Upper lobe of right lung (tissue), 1 donor: ENCODE measurements at places on chromosomes 1 and 21. TPM values are rescaled to one million over a fixed set of nuclear protein-coding genes. Genes with fewer than 3 reads are reported as not detected.

DNA sequence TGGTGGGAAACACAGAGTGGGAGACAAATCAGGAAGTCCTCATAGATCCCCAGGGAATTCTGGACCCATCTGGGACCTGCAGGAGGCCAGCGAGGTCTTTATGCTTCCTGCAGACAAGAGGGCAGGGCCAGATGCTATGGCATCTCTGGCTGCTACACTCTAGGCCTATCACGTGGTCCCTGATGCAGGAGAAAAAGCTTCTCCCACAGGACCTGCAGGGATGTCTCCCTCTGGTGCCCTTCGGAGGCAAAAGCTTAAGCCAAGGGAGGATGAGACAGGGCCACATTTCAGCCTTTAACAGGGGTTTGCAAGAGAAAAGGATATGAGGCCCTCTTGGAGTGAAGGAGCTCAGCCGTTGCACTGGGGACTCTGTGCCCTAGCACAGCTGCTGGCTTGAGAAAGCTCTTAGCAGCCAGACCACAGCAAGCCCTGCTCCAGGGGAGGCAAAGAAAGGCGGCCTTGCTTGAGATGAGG, 243.0 kb downstream of the C1orf94 start:
- DNase-seq: no peak

DNA sequence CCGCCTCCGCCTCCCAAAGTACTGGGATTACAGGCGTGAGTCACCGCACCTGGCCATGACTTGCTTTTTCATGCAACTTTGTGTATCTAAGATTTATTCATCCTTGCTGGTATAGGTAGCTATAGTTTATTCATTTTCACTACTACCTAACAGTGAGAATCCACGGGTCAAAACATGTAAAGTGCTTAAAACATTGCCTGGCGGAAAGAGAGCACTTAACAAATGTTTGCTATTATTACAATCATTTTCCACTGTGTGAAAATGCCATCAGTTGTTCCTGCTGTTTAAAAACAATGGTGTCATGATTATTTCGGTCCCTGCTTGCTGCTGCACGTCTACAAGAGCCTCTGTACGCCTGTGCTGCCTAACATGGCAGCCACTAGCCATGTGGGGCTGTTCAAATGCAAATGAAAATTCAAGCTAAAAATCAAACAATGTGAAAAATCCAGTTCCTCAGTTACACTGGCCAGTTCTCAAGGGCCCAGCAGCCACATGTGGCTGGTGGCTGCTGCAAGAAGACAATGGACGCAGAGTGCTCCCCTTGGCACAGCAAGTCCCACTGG, 65.1 kb downstream of the CLSTN1 start:
- DNase-seq: no peak

- DNase-seq: no peak
Measured at GRCh38 chr1:110341146-110341871, 2.1 kb downstream of the RBM15 start.

- no peak for DNase-seq
Measured at GRCh38 chr1:54791880-54792522, 9.1 kb downstream of the TTC22 start.

The CELA3B gene
- not detected for total RNA-seq
